ENCODE measurements at places on chromosomes 7 and 10.

DNA sequence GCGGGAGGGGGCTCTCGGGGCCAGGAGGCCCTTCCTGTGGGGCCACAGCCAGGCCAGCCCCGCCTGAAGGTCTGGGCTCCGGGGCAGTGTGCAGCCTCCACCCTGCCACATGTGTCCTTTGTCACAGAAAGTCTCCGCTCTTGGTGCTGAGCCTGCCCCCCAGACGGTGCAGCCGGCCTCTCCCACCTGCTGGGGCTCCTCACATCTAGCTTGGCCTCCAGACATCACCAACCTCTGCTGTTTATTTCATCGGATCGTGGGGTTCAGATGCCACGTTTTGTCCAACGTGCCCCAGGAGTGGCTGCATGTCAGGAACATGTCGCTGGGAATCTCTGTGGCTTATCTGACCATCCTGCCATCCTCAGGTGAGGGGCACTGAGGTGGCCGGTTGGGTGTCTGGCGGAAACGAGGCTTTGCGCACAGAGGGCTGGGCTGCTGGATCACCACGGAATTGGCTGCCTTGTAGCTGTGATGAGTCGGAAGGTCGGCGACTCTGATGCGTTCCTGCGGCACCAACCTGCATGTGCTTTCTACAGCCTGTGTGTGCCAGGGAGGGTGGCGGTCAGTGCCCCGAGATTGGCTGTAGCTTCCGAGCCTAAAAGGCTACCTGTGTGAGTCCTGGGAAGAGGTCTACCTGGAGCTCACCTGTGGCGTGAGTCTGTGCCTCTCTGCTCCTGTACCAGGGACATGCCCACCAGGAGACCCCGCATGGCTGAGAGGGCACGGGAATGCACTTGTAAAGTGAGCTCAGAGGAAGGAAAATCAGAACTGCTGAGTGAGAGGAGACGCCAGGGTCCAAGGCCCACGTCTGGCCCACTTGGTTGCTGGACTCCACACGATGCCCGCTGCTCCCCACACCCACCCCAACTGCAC, 316.4 kb downstream of the DNAJB6 start:
- H3K4me1 ChIP-seq = no peaks in the 10 kb centered on the region
- peaks cover 13% of the 10 kb centered on the region for H3K36me3 ChIP-seq
- no peak overlapping the region for H3K27ac ChIP-seq
- H3K27me3 ChIP-seq = no peaks in the 10 kb centered on the region
- no peak for DNase-seq
- no peak overlapping the region for H3K4me3 ChIP-seq

- H3K36me3 ChIP-seq = peaks cover 2% of the 10 kb centered on the region
- DNase-seq = no peak
- H3K27ac ChIP-seq = no peak overlapping the region
Observed at GRCh38 chr7:123862775-123863174, 17.8 kb downstream of the HYAL4 start.

DNA sequence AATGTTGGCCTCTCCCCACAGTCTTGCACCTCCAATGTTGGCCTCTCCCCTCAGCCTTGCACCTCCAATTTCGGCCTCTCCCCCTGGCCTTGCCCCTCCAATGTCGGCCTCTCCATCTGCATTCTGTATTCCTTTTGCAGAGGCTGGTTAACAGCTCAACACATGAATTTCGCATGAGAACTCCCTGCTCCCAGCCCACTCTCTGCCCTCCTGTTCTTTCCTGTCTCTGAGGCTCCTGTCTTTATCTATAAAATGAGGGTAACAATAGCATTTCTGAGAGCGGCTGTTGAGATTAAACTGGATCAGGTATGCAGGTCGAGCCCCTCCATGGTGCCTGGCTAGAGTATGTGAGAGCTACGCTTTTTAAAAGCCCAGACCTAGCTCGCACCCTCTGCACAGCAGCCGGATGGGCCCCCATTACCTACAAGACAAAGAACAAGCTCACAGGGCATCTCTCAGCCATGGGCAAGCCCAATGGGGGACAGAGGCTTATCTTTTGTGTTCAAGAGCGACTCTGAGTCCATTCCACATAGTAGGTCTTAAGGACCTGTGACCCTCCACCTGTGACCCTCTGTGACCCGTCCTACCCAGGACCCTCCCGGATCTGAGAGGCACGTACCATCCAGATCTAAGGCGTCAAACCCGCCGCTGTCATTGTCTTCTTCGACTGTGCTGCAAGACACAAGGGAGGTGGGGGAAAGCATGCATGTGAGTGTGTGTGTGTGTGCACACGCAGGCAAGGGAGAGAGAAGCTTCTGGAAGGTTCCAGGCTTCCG, 82.2 kb upstream of the GNA12 start:
- H3K27ac ChIP-seq = no peak overlapping the region
- peaks cover 8% of the 10 kb centered on the region for H3K4me1 ChIP-seq
- no peak for DNase-seq
- no peaks in the 10 kb centered on the region for H3K36me3 ChIP-seq

- no peak within 1 kb of the TSS for H3K27ac ChIP-seq
- peak; percentile 26 for DNase-seq
- H3K27me3 ChIP-seq = peaks cover 19% of the 10 kb centered on the region
- peak within 1 kb of the TSS; percentile 81 for H3K4me3 ChIP-seq
- H3K4me1 ChIP-seq = no peaks in the 10 kb centered on the region
Observed at GRCh38 chr10:84194424-84195043, at the start of gene CDHR1. Gene CDHR1 (plus strand): TSS chr10:84194537. CDS start chr10:84194761, 224 bp downstream.

DNA sequence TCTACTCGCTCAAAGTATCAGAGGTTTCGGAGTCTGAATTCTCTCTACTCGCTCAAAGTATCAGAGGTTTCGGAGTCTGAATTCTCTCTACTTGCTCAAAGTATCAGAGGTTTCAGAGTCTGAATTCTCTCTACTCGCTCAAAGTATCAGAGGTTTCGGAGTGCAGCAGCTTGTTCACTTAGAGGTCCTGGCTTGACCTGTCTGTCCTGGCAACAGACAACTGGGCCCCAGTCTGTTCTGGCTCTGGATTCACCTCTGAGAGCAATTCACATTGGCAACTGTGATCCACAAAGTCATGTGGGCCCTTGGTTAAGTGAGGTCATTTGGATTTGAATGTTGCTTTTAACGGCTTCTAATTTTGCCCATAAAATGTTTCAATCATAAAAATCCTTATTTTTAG, 63.9 kb upstream of the ST8SIA6 start:
- no peak for DNase-seq
- no peaks in the 10 kb centered on the region for H3K27me3 ChIP-seq
- H3K36me3 ChIP-seq = no peaks in the 10 kb centered on the region

- no peak for DNase-seq
- peaks cover 27% of the 10 kb centered on the region for H3K4me1 ChIP-seq
- peak overlapping the region; percentile 65 for H3K27ac ChIP-seq
- no peaks in the 10 kb centered on the region for H3K27me3 ChIP-seq
Observed at GRCh38 chr7:138945821-138946220, 35.4 kb downstream of the KIAA1549 start.

GRCh38 chr10:69965919-69966662, 86.6 kb upstream of the MACROH2A2 start:
- no peak overlapping the region for H3K4me3 ChIP-seq
- H3K27ac ChIP-seq = no peak overlapping the region
- H3K4me1 ChIP-seq = no peaks in the 10 kb centered on the region
- H3K36me3 ChIP-seq = no peaks in the 10 kb centered on the region
- no peaks in the 10 kb centered on the region for H3K27me3 ChIP-seq
- DNase-seq = no peak

GRCh38 chr10:29669149-29669548, 34.4 kb upstream of the SVIL start:
- H3K27ac ChIP-seq = no peak overlapping the region
- H3K36me3 ChIP-seq = peaks cover 25% of the 10 kb centered on the region
- no peak overlapping the region for H3K4me3 ChIP-seq
- peaks cover 12% of the 10 kb centered on the region for H3K4me1 ChIP-seq
- no peak for DNase-seq

DNA sequence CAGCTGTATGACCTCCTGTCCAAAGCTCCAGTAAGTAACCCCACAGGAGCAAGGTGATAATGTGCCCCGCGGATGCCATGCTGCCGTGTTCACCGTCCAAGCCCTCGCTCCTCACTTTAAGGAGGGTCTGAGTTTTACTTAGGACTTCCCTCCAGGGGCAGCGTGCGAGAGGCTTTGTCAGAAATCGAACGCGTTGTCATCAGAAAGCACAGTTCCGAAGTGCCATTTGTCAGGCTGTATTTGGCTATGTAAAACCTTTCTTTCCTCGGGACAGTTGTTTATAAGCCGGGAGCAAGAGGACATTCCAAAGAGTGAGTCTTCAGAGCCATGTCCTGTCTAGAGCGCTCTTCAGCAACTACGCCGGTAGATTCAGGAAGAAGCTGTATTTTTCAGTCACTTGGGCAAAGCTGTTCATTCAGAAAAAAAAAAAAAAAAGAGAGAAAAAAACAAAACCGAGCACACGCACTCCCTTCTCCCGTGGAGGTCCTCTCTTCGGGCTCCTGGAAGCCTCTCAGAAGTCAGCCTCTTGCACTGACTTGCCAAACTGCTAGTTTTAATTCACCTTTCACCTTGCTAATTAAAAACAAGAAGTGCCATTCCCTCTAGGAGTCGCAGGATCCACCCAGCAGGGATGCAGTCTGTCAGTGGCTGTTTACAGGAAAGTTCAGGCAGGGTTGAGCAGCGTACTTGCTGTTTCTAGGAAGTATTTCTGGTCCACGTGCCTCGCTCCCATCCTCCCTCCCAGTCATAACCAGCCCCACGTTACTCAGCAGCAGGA, at the start of gene SEMA3E:
Gene SEMA3E (minus strand): TSS at position 676 of the 778 bp plus-strand sequence.
- no peak within 1 kb of the TSS for H3K27ac ChIP-seq
- H3K27me3 ChIP-seq = peaks cover 12% of the 10 kb centered on the region

DNA sequence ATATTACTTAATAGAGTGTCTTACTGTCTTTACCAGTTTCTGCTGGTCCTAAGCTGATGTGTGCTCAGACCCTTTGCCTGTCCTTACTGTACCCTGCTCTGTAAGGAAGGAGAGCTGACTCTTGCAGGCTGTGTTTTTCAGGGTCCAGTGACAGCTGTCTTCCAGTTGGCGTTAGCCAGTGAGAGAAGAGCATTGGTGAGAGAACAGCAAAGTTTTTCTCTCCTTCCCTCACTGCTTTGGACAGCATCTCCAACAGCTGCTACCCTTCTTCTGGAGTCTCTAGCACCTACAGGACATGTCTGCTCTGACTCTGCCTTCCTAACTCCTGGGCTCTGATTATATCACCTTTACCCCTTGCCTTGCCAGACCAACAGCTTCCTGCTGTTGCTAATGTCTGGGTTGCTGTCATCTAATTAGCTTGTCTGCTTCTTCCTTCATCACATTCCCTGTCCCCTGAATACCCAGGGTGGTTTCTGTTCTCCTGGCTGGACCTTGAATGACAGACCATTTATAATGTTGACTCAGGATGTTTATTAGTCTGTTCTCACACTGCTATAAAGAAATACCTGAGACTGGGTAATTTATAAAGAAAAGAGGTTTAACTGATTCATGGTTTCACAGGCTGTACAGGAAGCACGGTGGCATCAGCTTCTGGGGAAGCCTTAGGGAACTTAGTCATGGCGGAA, 23.5 kb upstream of the PANK1 start:
- peak overlapping the region; percentile 83 for H3K27ac ChIP-seq
- H3K4me1 ChIP-seq = peaks cover 16% of the 10 kb centered on the region
- H3K4me3 ChIP-seq = no peak overlapping the region
- no peaks in the 10 kb centered on the region for H3K27me3 ChIP-seq

GRCh38 chr7:16261654-16262053, 159.7 kb downstream of the CRPPA start:
- DNase-seq = no peak
- H3K27me3 ChIP-seq = no peaks in the 10 kb centered on the region
- H3K36me3 ChIP-seq = no peaks in the 10 kb centered on the region
- no peak overlapping the region for H3K27ac ChIP-seq
- H3K4me3 ChIP-seq = no peak overlapping the region

GRCh38 chr10:57353403-57354003, 914.2 kb downstream of the IPMK start:
- no peaks in the 10 kb centered on the region for H3K36me3 ChIP-seq
- DNase-seq = no peak
- H3K4me1 ChIP-seq = no peaks in the 10 kb centered on the region

- no peaks in the 10 kb centered on the region for H3K4me1 ChIP-seq
- no peak overlapping the region for H3K4me3 ChIP-seq
- peaks cover 2% of the 10 kb centered on the region for H3K27me3 ChIP-seq
- no peaks in the 10 kb centered on the region for H3K36me3 ChIP-seq
- no peak for DNase-seq
Observed at GRCh38 chr7:95993380-95993779, 221.0 kb downstream of the DYNC1I1 start.

GRCh38 chr10:86423739-86424138, 57.1 kb upstream of the GRID1 start:
- peaks cover 23% of the 10 kb centered on the region for H3K27me3 ChIP-seq
- no peak overlapping the region for H3K4me3 ChIP-seq
- no peaks in the 10 kb centered on the region for H3K4me1 ChIP-seq
- no peak for DNase-seq
- H3K27ac ChIP-seq = no peak overlapping the region

DNA sequence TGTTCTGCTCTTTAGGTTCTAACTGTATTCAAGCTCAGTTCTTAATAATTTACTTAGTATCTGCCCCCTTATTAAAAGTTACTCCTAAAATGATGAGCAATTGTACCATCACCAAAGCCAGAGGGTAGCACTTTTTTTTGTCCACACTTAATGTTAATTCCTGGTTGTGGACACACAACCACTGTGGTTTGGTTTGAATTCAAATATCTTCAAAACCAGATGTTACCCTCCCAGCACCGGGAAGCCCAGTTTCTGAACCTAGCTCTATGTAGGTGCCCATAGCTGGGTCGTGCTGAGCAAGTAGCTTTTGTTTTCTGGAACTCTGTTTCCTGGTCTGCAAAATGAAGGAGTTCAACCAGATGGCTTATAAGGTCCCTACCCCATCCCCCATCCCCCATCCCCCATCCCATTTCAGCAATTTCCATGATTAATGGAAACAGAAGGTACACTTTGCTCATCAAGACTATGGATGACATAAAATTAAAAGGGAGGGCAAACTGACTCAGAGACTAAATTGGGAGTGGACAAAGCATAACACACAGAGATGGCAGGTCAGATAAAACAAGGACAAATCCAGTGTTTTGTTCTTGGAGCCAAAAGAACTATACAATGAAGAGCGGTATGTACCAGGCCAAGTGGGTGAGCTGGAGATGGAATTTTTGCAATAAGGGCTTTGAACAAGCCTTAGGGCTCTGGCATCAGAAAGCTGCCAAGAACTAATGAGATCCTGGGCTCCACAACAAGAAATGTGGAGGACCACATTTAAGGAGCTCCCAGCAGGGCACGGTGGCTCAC, 56.7 kb downstream of the DLG5 start:
- H3K4me1 ChIP-seq = peaks cover 53% of the 10 kb centered on the region
- H3K27ac ChIP-seq = no peak overlapping the region
- peaks cover 3% of the 10 kb centered on the region for H3K36me3 ChIP-seq
- no peaks in the 10 kb centered on the region for H3K27me3 ChIP-seq
- H3K4me3 ChIP-seq = no peak overlapping the region
- DNase-seq = no peak

- H3K27ac ChIP-seq = no peak overlapping the region
- H3K27me3 ChIP-seq = no peaks in the 10 kb centered on the region
- no peak overlapping the region for H3K4me3 ChIP-seq
Observed at GRCh38 chr7:133003052-133003910, 78.6 kb downstream of the CHCHD3 start.

- H3K4me3 ChIP-seq = no peak overlapping the region
- H3K4me1 ChIP-seq = peaks cover 38% of the 10 kb centered on the region
- no peaks in the 10 kb centered on the region for H3K27me3 ChIP-seq
- no peak for DNase-seq
- peaks cover 9% of the 10 kb centered on the region for H3K36me3 ChIP-seq
- H3K27ac ChIP-seq = no peak overlapping the region
Observed at GRCh38 chr10:63504145-63504881, 16.9 kb upstream of the REEP3 start.

Measured in neural crest cell (in vitro differentiated cells).